A549 treated with AZD2906 at 1 μM for 4 hours (cell line): ENCODE measurements at places on chromosomes 1 and 21. TPM values are rescaled to one million over a fixed set of nuclear protein-coding genes. Genes with fewer than 3 reads are reported as not detected.

CELA3A gene
- total RNA-seq = not detected in 5 replicates

TIE1 gene
- 0.06 to 0.12 TPM (median 0.08 TPM) in 4 of 5 replicates, not detected in the other for total RNA-seq

SPRR1A gene
- total RNA-seq = not detected in 5 replicates

C4BPA gene
- 0.50 to 0.84 TPM (median 0.62 TPM) in 5 replicates for total RNA-seq

HSPA13 gene
- total RNA-seq = 12.3 to 18.4 TPM (median 15.0 TPM) in 5 replicates

RCC1 gene
- 70.2 to 79.3 TPM (median 75.3 TPM) in 5 replicates for total RNA-seq

ORC1 gene
- total RNA-seq = 22.0 to 27.7 TPM (median 23.6 TPM) in 5 replicates

NUCKS1 gene
- 88.2 to 130 TPM (median 104 TPM) in 5 replicates for total RNA-seq

BOLA1 gene
- total RNA-seq = 14.4 to 25.9 TPM (median 24.1 TPM) in 5 replicates

PKN2 gene
- total RNA-seq = 9.9 to 16.1 TPM (median 12.8 TPM) in 5 replicates

TSTD1 gene
- total RNA-seq = 0.15 to 0.48 TPM (median 0.26 TPM) in 3 of 5 replicates, not detected in the others

TNNI3K gene
- total RNA-seq = not detected in 5 replicates

SDC3 gene
- 8.3 to 12.4 TPM (median 12.0 TPM) in 5 replicates for total RNA-seq

ZBED6 gene
- total RNA-seq = 1.6 to 4.0 TPM (median 2.8 TPM) in 5 replicates

AJAP1 gene
- total RNA-seq = not detected in 5 replicates

SLAMF8 gene
- 0.10 to 0.25 TPM (median 0.16 TPM) in 5 replicates for total RNA-seq

PGLYRP4 gene
- total RNA-seq = not detected in 5 replicates

UMODL1 gene
- total RNA-seq = not detected in 5 replicates

PPIH gene
- total RNA-seq = 56.2 to 70.6 TPM (median 61.6 TPM) in 5 replicates

SLAMF6 gene
- not detected in 5 replicates for total RNA-seq

ADAM30 gene
- not detected in 5 replicates for total RNA-seq

PIK3C2B gene
- 5.9 to 8.7 TPM (median 7.4 TPM) in 5 replicates for total RNA-seq

IFI44L gene
- 0.01 to 0.28 TPM (median 0.10 TPM) in 3 of 5 replicates, not detected in the others for total RNA-seq

IL10 gene
- total RNA-seq = not detected in 5 replicates

UBASH3A gene
- total RNA-seq = 0.07 to 0.22 TPM (median 0.12 TPM) in 5 replicates

PTPN22 gene
- 0.04 TPM in 1 of 5 replicates, not detected in the others for total RNA-seq

HTR6 gene
- total RNA-seq = 0.12 to 0.22 TPM (median 0.13 TPM) in 5 replicates

FAM131C gene
- 13.5 to 21.3 TPM (median 19.9 TPM) in 5 replicates for total RNA-seq

FCAMR gene
- total RNA-seq = not detected in 5 replicates

ZSWIM5 gene
- 0.50 to 0.79 TPM (median 0.60 TPM) in 5 replicates for total RNA-seq

DMBX1 gene
- total RNA-seq = 0.49 to 0.93 TPM (median 0.82 TPM) in 5 replicates

DYNLT5 gene
- total RNA-seq = not detected in 5 replicates

MTARC1 gene
- total RNA-seq = 8.1 to 8.9 TPM (median 8.5 TPM) in 5 replicates

SLC30A2 gene
- 0.26 to 0.70 TPM (median 0.38 TPM) in 5 replicates for total RNA-seq

CSMD2 gene
- 0.02 TPM in 2 of 5 replicates, not detected in the others for total RNA-seq

SPRR1B gene
- total RNA-seq = not detected in 5 replicates

PTCH2 gene
- total RNA-seq = 0.11 to 0.30 TPM (median 0.23 TPM) in 5 replicates

S1PR1 gene
- total RNA-seq = 0.08 to 0.23 TPM (median 0.20 TPM) in 5 replicates

ITLN2 gene
- total RNA-seq = 0.64 to 0.98 TPM (median 0.83 TPM) in 5 replicates

MANEAL gene
- 21.2 to 26.5 TPM (median 25.0 TPM) in 5 replicates for total RNA-seq

TMEM240 gene
- 0.36 to 0.75 TPM (median 0.58 TPM) in 4 of 5 replicates, not detected in the other for total RNA-seq

AKNAD1 gene
- 1.2 to 2.4 TPM (median 1.5 TPM) in 5 replicates for total RNA-seq

OR2M3 gene
- not detected in 5 replicates for total RNA-seq

KRTAP21-2 gene
- not detected in 5 replicates for total RNA-seq

SNRPE gene
- 146 to 253 TPM (median 236 TPM) in 5 replicates for total RNA-seq

PCP4 gene
- not detected in 5 replicates for total RNA-seq

ST6GALNAC3 gene
- total RNA-seq = 0.39 to 0.92 TPM (median 0.61 TPM) in 5 replicates

HEYL gene
- 3.1 to 3.5 TPM (median 3.4 TPM) in 5 replicates for total RNA-seq

WNT2B gene
- total RNA-seq = 0.19 to 0.42 TPM (median 0.20 TPM) in 5 replicates

USP1 gene
- total RNA-seq = 18.7 to 28.0 TPM (median 21.2 TPM) in 5 replicates

DISP3 gene
- total RNA-seq = 0.43 to 0.84 TPM (median 0.58 TPM) in 5 replicates

LMOD1 gene
- total RNA-seq = not detected in 5 replicates

NLRP3 gene
- 0.02 TPM in 1 of 5 replicates, not detected in the others for total RNA-seq

SPATA6 gene
- 1.9 to 2.9 TPM (median 2.2 TPM) in 5 replicates for total RNA-seq

PEX10 gene
- 19.7 to 25.8 TPM (median 24.5 TPM) in 5 replicates for total RNA-seq

TMEM269 gene
- 0.05 to 0.22 TPM (median 0.10 TPM) in 5 replicates for total RNA-seq

SLAMF7 gene
- total RNA-seq = 1.0 to 2.2 TPM (median 1.6 TPM) in 5 replicates
